ENCODE measurements at places on chromosomes 2 and 18.

DNA sequence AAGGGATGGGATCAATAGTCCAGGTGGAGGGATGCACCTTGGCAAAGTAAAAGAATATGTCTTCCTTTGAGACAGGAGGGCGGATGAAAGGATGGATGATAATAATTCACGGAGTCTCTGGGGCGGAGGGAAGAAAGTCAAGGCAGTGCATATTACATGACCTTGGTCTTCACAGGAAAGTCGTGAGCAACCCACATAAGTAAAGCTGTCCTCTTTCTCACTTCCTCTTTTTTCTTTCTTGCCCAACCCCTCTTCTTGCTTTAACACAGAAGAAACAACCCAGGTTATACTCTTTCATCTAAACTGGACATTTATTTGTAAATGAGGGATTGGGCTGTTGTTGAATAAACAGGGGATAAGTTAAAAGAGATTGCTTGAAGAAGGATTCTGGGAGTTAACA, 168.7 kb upstream of the SKOR2 start:
- DNase-seq: no peak

DNA sequence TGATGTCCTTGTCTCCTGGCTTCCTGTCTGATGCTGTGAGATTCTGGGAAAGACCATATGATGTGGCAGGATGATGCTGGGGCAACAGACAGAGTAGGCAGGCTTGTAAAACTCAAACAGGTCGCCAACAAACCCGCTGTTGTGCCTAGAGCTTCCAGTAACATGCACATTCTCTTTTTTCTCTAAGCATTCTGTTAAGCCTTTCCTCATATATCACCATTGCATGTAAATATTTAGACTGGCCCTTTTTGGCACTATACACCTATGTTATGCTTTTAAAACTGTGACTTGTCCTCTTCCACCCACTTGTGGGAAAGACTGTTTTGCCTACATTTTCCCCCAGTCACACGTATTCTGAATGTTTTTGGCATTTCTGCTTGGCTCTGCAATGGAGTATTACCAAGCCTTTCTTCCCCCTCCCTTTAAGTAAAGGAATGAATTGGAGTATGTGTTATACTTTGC, 250.4 kb upstream of the TANK start:
- DNase-seq: no peak

- no peak for DNase-seq
Measured at GRCh38 chr18:31042406-31043181, at the start of gene DSC3. TSS of gene DSC3 (minus strand) at chr18:31042742. CDS start at chr18:31042660, 82 bp downstream.

DNA sequence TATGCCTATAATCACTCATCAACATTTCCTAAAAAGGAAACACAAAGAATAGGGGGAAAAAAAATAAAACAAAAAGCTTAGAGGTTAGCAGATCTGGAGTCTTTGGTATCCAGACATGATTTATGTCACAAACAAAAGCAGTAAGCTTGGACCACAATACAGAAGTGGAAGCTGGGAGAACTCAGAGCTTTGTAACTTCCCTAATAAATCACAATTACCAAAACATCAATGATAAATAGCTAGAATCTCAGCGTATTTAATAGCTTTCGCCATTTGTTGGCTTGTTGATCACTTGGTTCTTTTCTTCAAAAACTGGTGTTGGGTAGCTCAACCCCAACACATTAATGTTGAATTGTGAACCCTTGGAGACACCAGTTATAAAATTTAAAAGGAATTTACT, 392.5 kb downstream of the IRS1 start:
- DNase-seq: no peak

DNA sequence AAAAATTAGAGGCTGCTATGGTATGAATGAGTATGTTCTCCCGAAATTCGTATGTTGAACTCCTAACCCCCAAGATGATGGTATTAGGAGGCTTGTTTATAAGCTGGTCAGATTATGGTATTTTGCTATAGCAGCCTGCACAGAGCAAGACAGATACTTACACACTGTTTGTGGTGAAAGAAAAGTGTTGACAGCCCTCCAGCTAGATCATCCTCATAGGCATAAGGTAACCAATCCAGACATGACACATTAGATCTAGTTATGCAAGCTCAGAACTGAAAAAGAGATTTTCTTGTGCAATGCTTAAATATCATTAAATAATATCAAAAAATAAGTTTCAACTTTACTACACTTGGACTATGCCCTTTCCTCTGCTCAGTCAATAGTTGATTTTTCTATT, 107.1 kb downstream of the ABCA12 start:
- no peak for DNase-seq

DNA sequence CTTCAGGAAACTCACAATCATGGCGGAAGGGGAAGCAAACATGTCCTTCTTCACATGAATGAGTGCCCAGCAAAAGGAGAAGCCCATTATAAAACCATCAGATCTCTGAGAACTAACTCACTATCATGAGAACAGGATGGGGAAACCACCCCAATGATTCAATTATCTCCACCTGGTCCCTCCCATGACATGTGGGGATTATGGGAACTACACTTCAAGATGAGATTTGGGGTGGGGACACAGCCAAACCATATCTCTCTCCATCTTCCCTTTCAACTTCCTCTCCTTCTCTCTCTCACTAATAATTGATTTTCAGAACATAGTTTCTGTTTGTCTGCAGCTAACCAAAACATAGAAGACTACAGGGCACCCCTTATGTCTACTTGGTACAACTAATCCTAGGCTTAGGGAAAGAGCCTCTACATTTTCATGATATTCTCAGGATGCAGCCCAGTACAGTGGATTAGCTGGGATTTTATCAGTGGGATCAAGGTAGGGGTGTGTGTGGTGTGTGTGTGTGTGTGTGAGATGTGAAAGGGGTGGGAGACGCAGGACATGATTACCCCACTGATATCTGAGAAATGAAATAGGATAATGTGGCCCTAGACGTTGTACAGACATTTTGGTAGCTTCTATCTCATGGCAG, 2.8 kb upstream of the ATF2 start:
- no peak for DNase-seq

GRCh38 chr2:169928463-169928864, 101.2 kb downstream of the UBR3 start:
- no peak for DNase-seq

GRCh38 chr2:63189026-63189425, 138.4 kb downstream of the OTX1 start:
- DNase-seq: no peak

- DNase-seq: no peak
Measured at GRCh38 chr2:1858733-1859132, 114.4 kb upstream of the PXDN start.

- no peak for DNase-seq
Measured at GRCh38 chr2:28689771-28690170, 61.9 kb upstream of the PPP1CB start.

GRCh38 chr2:46776687-46777327, 138.8 kb downstream of the MCFD2 start:
- DNase-seq: no peak

- DNase-seq: no peak
Measured at GRCh38 chr2:185388226-185388625, 350.4 kb upstream of the FSIP2 start.

DNA sequence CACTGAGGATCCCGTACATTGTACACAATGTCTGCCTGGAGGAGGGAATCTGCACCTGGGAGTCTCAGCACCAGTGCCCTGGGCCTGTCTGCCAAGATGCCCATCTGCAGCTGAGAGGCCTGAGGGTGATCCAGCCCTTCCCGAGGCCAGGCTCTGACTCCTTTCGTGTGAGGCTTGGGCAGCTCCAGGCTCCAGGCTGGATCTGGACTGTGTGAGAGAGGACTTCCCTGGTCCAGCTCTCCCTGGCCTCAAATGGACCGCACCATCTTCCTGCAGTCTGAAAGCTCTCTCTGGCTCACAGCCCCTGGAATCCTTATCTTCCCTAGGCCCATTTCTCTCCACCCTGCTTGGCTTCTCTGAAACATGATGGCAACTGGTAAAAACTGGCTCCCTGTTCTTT, 324.6 kb downstream of the DYSF start:
- DNase-seq: no peak

- no peak for DNase-seq
Measured at GRCh38 chr2:233075966-233076339, 15.8 kb downstream of the INPP5D start.

DNA sequence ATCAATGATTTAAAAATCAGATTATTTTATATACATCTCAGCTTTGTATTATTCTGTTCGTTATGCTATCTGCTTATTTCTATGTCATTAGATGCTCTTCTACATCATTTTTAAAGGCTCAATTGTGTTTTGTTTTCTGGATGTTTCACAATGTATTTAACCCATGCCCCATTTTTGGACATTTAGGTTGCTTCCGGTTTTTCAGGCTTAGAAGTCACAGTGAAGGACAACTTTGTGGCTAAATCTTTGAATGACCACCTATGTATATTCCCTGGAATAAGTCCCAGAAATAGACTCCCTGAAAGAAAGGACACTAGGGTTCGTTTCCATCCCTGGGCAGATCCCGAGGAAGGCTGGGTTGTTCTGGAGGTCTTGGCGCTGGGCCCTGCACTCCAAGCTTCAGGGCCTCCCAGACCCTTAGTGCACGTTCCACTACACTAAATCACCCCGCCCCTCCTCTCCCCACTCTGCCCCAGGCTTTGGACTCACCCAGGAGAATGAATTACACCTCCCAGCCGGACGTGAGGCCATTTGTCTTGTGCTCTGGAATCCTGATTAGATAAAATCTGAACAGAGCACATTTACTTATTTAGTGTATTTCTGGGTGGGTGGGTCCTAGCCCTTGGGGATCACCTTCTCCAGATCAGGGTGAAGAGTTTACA, 188.2 kb downstream of the ZFP36L2 start:
- DNase-seq: no peak

GRCh38 chr2:45014016-45014702, 4.9 kb upstream of the SIX2 start:
- no peak for DNase-seq

DNA sequence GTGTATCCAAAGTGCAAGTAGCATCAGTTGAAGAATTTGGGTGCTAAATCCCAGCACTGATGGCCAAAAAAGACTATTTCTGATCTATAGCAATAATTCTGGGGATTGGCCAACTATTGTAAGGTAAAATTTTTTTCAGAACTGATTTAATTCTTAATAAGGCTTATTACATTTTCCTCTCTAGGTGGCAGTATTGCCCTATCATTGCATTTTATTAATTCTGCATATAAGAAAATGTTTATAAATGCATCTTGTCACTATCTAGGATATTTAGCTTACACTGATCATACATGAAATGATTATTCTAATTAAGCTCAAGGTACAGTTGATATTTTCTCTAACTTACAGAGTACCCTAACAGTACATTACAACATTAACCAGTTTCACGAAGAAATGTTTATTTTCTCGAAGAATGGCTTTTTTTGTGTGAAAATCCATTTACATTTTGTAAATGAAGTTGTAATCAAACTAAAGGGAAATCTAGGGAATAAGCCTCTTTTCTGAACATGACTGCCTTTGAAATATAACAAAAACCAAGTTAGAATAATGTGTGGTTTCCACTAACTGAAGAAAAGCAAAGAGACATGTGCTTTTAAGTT, 11.0 kb downstream of the TTN start:
- no peak for DNase-seq

DNA sequence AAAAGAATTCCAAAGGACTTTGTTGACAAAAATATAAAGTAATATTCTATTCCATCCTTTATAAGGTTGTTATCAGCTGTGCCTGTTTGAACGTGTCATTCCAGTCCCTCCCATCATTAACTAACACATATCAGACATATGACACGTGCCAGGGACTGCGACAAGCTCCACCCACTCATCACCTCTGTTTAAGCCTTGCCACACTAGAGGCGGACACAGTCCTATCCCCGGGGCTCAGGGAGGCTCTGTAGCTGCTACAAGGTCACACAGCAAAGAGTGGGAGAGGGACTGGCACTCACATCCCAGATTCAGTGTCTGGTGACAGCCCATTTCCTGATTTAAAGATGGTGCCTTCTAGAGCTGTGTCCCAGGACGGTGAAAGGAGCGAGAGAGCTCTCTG, 30.0 kb downstream of the TBC1D8 start:
- no peak for DNase-seq

- DNase-seq: no peak
Measured at GRCh38 chr2:42724886-42725285, 39.0 kb downstream of the OXER1 start.

GRCh38 chr2:205494537-205495235, 187.6 kb upstream of the NRP2 start:
- DNase-seq: no peak

DNA sequence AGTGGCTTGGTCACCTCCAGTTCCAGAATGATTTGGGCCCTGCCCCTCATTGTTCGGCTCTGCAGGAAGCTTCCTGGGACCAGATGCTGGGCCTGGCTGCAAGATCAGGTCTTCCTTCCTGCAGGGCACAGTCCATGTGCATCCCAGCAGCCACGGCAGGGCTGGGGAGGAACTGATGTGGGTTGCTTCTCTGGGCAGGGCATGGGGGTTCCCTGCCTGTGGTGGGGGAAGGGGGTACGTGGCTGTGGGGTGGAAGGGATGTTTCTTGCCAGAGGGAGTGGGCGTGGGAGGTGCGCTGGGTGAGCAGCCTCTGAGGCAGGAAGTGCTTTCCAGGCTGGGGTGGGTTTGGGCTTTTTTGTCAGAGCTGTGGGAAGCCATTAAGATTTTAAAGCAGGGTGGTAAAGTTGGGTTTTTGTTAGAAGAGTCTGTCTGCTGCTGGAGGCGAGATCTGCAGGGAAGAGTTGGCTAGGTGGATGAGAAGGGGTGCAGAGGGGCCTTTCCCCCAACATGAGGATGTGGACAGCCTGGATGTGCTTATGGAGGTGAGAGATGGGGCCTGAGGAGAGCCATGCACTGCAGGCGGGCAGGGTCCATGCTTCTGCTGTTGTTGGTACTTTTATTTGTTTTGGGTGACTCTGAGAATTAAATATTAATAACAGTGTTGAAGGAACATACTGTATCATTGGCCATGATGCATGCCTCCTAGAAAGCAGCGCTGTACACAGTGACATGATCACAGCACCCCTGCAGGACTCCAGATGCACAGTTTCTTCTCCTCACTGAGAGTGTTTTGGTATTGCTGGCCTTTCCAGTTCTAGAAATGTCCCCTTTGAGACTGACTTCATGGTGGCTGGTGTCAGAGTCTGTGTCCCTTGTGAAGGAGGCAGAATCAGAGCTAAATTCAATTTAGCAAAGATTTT, 45.3 kb downstream of the DGKD start:
- no peak for DNase-seq

GRCh38 chr2:207955456-207955855, 69.9 kb downstream of the PLEKHM3 start:
- DNase-seq: no peak

- no peak for DNase-seq
Measured at GRCh38 chr2:148987286-148987685, 51.2 kb upstream of the LYPD6B start.

- no peak for DNase-seq
Measured at GRCh38 chr2:88247531-88247930, 77.4 kb downstream of the THNSL2 start.

Data from amygdala (tissue), 56 donors.